ENCODE measurements at places on chromosomes 7 and 10.
A peak's percentile ranks its signal among the peaks of the same experiment; 100 is the strongest.

DNA sequence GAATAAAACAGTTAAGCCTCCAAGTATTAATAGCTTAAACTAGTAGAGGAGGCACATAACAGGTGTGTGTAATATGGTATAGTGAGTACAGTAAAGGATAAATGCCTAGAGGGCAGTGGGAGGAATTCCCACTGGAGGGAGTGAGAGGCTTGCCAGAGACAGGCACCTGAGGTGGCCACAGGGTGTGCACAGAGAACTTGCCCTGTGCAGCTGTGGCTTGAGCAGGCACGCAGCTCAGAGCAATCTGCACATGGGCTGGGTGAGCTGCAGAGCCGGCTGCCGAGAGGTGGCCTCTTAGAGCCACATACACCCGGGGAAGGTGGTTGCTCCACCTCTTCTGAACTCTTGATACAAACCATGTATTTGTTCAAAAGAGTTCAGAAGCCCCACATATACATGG lies 237.1 kb downstream of the COBL start:
- no peak for DNase-seq

DNA sequence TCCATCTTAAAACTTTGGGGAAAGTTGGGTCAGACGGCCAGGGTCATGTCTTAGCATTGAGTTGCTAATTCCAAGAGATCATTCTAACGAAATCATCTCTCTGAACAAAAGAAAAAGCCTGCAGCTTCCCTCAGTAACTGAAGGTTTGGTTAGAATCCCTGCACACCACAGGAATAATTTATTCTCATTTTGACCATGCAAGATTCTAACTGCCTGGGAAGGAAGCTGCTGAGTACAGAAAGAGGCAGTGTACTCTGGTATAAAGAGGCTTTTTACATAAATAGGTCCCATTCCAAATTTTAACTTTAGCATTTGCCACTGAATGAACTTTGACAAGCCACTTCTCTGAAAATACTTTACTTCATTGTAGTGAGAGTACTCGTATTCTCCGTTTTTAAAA lies 76.9 kb upstream of the RSBN1L start:
- no peak for DNase-seq

GRCh38 chr10:107579970-107580369 lies 415.5 kb upstream of the SORCS1 start:
- no peak for DNase-seq

DNA sequence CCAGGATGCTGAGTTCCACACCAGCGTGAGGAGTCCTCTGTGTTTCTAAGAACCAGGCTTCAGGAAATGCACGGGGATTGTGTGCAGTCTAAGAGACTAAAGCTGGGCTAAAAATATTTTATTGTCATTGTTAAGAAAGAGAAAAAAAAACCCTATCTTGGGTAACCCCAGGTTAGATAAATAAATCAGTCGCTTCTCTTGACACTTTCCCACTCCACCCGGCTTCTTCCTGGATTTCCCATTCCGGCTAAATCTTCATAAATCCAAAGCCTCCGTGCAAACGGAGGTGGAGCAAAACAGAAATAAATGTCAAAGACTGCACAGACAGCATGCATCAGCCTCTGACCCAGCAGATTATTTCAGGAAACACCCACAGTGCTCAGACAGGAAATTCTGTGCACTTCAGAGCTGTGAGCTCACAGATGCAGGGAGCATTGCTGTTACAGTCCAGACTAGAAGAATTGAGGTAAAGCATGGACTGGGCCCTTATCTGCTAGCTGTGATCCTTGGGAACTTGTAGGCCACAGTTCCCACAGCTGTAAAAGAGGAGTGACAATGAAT lies 44.8 kb upstream of the GRID1 start:
- no peak for DNase-seq

DNA sequence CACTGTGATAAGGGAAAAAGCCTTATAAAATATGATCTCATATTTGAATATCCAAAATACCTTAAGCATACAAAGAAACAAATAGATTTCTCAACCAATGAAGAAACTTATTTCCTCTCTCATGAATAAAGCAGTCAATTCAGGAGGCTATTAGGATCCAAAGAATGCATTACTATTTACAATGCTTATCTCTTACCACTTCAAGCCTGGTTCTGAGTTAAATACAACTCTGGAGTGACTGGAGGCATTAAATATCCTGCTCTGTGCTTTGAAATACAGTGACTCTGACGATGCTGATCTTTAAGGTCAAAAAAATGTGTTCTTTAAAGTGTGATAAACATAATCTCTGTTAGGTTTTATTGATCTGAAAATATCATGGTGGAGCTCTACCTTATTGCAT lies 493.2 kb downstream of the ZWINT start:
- no peak for DNase-seq

DNA sequence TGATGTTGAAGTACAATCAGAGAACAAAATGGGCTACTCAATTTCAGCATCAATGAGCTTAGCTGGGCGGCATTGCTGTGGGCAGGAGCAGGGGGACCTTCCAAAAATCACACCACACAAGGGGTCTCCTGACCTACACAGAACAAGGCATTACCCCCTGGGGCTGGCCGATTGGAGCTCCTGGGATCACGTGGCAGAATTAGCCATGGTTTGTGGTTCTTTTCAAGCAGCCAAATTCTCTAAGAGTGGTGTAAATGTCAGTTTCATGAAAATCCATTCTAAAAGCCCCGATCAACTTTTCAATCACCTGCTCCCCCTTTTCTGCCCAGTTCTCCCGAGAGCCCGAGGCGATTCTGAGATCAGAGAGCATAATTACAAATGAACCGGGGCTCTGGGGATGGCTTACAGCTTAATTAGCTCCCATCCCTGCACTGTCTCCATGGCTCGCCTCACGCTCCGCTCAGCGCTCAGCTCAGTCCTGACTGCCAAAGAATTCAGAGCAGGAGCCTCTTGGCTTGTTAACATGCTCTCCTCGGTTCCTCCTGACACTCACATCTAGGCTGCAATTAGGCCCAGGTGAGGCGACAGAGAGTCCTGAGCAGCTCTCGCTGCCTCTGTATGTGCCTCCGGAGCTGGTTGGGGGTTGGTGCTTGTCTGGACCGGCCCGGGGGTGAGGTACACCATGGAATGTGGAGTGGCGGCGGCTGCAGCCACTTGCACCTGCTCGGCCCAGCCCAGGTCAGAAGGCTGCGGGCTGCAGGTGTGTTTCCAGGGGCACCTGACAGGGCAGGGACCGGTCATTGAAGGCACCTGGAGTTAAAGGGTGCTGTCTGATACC lies 111.8 kb downstream of the WDR11 start:
- peak; percentile 12 for DNase-seq

Data from hippocampal formation (tissue), 2 donors.